CD4-positive, alpha-beta T cell treated with Interferon alpha-2 for 1 hour (primary cell): ENCODE measurements at places on chromosomes 6 and 20.

GRCh38 chr6:166520905-166521834, 65.3 kb downstream of the RAMACL start:
- no peak for DNase-seq

DNA sequence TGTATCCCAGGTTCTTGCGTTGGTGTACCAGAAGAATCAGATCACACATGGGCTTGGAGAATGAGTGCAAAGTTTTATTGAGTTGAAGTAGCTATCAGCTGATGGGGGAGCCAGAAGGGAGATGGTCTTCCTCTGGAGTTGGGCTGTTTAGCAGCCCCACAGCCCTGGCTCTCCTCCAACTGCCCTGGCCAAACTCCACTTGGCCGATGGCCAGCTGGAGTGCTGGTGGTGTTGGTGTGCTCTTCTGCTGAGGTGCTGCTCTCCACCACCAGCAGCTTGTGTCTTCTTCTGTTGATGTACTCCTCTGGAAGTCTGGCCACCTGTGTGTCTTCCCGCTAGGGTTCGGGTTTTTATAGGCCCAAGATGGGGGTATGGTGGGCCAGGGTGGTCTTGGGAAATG, 172.8 kb downstream of the TINAG start:
- DNase-seq = no peak

GRCh38 chr6:154920495-154921200, 74.5 kb upstream of the TIAM2 start:
- DNase-seq = no peak

GRCh38 chr6:10276106-10276505, 138.8 kb downstream of the TFAP2A start:
- no peak for DNase-seq

DNA sequence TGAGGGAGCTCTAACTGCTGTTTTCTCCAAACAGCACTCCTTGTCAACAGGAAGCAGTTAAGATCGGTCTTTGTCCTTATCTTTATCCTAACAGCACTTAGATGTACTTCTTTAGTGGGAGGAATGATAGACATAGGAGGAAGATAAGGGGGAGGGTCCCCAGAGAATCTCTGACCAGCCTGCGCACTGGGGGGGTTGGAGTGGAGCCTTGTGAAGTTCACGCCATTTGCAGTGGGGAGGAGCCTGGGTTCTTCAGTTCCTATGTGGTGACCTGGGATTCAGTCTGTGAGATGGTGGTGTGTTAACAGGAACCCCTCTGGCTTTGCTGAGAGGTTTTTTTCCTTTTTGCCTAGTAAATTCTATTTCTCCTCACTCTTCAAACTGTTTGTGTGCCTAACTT, 18.1 kb upstream of the ASCC3 start:
- DNase-seq = no peak

DNA sequence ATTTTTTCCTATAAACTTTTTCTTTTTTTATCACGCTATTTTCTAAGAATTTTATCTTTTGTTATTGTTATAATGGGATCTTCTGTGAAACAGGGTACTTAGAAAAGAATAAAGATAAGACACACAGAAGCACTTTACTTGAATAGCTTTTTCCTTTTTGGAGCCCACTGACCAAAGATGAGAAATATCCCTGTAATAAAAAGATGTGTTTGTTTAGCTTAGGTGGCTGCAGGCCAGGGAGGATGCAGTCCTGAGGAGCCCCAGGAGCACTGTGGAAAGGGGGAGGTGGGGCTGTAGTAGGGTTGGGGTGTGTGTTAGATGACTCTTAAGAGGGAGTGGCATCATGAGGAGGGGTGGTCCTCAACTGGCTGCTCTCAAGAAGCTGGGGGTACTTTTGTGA, 128.6 kb downstream of the ARID1B start:
- no peak for DNase-seq

DNA sequence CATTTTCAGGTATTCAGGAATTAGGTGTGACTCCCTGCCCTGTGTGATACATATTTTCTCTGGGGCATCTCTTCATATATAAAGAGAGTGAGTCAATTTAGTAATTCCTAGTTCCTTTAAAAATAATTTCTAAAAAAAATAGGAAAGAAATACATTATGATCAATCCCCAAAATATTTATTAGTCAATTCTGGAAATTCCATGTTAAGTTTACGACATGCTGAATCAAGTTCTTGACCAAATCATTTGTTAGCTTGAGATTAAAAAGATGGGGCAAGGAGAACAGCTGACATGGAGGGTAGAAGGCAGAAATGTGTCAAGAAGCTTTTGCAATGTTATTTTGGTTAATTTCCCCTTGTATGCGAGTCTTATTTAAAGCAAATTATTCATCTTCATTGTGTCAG, 22.7 kb upstream of the PRDM1 start:
- DNase-seq = no peak

DNA sequence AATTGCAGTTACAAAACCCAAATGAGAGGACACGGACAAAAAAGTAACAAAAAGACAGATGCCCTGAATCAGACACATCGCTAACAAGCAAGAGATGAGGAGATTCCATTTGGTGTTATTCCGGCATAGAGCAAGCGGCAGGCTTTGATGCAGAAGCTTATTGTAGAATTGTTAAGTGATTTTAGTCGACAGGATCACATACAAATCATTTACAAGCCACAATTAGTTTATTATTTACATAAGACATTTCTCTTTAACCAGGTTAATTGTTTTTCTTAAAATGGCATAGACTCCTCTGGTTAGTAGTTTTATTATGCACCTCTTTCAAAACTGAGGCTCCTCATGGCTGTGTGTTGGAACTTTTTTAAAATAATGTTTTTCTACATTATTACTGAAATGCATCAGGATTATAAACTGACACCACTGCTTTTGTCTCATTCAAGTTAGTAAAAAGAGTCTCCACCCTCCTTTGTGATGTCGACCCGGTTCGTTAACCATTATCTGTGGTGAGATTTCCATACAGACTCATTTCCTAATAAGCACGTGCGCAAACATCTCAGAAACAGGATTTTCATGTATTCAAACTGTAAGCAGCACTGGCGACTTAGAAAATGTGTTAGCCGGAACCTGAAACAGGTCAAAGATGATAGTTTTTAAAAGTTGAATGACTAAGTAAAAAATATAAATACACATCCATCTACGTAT, 119.8 kb downstream of the COL12A1 start:
- DNase-seq = no peak

GRCh38 chr6:20440296-20440695, 38.6 kb downstream of the E2F3 start:
- DNase-seq = no peak

DNA sequence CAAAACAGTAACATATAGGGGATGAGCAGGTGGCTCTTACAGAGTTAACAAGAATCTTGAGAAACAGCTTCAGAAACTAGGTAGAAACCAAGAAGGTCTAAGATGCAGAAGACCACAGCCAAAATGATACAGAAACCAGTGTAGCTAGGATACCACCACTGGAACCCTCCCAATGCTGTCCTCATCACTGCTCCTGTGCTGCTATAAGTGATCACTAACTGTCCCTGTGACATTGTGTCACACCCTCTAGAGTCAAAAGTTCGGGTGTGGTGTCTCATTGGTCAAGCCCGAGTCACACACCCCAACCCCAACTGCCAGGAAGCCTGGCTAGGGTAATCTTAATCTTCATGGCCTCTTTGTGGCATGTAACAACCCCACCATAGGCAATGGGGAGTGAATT, 153.1 kb downstream of the RCAN2 start:
- DNase-seq = no peak

- peak; percentile 12 for DNase-seq
Observed at GRCh38 chr20:54219751-54220426, 12.0 kb downstream of the PFDN4 start.

- no peak for DNase-seq
Observed at GRCh38 chr20:25126204-25127029, 44.5 kb upstream of the VSX1 start.

GRCh38 chr6:124040655-124041054, 237.0 kb downstream of the NKAIN2 start:
- no peak for DNase-seq

GRCh38 chr6:45327956-45328522, at the start of gene RUNX2:
Gene RUNX2, plus strand, starts transcription at chr6:45328330. Its CDS starts 397 bp downstream, at chr6:45328727.
- peak; percentile 1 for DNase-seq

DNA sequence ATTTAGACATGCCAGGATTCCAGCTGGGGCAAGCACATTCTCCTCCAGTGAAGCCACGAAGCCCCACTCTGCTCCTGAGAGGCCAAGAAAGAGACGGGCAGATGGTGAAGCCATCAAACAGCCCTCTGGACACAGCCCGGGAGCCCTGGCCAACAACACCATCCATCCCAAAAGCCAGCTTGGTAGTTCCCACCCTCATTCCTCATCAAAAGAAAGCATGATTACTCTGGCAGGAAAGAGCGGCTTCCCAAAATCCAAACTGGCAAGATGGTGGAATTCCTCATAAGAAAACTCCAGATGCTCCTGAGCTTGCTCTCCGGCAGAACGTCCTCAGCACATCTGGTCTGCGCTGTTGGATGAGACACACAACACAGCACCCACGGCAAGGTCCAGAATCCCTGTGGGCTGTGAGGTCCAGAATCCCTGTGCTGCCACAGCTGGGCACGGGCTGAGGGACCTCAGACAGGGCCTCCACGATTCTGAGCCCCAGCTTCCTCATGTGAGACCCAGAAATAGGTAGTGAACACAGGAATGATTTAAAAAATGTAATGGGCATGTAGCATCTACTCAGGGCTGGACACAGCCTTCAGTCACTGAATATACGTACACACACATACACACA, 52.6 kb downstream of the THBS2 start:
- no peak for DNase-seq

GRCh38 chr6:140275725-140276124, 901.3 kb upstream of the CITED2 start:
- no peak for DNase-seq

- no peak for DNase-seq
Observed at GRCh38 chr6:162053084-162053483, 674.5 kb downstream of the PRKN start.

DNA sequence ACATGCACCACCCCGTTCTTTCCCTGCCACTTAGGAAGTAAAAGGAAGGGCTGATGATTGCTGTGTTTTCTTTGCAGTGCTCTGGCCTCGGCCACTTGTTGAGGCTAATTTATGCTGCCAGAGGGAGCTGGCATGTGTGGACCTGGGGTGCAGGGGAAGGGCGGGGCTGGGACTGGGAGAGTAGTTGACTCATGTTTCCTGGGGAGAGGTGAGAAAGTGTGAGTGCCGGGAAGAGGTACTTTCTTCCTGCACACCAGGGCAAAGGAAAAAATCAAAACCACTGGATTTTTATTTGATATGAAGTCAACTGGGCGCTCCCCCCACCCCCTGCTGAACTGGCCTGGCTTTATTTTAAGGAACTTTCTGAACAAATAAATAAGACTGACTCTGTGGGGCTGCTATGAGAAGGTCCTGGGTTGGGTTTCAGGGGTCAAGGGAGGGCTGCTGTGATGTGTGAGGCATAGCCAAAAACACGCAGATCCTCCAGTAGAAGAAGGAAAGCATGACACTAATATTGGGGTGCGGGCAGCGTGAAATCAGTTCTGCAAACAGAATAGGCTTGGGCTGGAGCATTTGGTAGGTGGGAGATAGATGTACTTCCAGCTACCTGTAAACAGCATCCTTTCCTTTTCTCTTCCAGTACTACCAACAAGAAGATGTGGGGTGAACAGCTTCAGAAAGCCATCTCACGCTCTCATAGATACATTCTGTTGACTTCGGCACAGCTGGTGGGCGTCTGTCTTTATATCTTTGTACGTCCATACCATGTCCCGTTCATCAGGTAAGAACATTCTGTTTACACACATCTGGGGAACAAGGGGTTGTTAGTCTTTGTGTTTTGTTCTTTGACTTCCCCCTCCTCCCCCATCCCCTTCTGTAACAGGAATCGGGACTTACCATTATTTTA, 87.5 kb downstream of the SYNJ2 start:
- no peak for DNase-seq

DNA sequence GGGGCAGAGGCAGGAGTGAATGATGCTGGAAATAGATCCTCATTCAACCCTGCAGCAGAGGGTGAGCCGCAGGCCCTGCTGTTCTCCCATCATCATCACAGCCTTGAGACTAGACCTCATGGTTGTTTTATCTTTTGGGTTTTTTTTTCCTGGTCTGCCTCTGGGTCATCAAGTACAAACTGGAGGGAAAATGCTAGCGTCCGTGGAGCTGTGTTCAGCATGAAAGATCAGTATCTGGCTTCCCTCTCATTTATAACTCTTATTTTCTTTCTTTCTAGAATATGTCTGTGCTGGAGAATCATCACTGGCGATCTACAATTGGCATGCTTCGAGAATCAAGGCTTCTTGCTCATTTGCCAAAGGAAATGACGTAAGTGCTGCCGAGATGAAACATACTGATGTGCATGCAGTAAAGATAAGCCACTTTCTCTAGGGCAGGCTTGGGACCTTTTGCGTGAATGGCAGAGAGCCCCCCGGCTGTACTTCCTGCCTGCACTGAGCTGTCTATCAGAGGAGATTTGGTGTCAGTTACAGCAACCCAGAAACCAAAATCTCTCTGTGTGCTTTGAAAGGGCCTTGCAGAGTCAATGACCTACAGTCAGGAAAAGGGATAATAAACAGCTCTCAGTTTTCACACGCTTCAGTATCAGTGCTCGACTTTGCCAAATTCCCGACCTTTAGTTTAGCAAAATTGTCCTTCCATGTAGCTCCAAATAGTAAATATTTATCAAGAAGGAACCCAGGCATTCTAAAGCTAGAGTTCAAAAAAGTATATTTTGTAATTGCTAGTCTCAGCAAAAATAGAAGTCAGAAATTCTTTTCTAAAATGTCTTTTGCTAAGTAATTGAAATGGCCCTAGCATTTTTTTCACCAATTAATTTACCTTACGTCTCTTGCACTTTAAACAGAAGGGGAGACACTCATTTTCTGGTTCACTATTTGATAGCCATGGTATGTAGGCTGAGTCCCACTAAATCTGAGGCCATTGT, 76.3 kb downstream of the MTFR2 start:
- DNase-seq = no peak

DNA sequence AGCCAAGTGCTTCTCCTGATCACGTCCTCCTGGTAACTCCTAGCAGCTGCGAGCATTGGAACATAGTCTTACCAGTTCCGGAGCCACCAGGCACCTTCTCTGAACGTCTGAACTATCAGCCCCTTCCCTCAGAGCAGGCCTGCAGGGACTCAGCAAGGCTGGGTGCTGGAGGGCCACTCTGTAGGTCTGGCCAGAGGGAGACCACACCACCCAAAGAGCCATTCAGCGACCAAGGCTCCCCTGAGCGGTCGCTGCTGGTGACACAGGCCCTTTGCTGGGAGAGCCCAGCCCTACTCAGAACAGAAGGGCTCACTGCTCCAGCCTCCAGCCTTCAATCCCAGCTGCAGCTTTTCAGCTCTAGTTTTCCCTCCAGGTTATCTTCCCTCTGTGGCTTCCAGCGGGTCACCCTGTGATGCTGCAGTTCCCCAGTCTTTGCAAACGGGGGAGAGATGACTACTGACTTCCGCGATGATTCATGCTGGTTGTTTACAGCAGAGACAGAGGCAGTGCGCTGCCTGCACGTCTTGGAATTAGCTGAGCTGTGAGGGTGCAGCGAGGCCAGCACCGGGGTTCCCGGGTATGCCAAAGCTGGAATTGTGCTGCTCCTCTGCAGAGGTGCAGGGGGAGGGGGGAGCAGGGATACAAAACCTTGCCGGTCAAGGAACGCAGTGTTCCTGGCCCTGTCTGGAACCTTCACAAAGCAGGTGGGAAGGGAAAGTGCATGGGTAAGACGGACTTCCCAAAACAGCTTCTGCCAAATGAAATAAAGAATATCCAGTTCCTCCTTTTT, 161.4 kb downstream of the LY86 start:
- peak; percentile 44 for DNase-seq
